D341Med (cell line): ENCODE measurements at places on chromosomes 5 and 9.

DNA sequence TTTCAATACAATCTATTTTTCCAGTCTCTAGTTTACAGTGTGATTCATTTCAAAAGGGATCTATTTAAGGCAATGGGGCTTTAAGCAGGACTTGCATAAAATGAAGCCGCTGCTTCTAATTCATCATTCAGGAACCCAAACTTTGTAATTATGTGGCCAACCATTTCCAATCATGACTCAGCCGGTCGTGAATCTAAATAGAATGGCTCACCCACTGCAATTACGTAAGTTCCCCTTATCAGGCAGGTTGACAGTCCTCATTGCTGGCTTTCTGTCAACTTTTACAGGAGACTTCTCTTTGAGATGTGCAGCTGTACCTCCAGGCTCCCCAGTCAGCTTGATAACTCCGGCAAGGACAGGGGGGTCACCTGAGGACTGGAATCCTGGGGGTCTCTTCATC lies 152.8 kb upstream of the DAP start:
- no peak for DNase-seq

DNA sequence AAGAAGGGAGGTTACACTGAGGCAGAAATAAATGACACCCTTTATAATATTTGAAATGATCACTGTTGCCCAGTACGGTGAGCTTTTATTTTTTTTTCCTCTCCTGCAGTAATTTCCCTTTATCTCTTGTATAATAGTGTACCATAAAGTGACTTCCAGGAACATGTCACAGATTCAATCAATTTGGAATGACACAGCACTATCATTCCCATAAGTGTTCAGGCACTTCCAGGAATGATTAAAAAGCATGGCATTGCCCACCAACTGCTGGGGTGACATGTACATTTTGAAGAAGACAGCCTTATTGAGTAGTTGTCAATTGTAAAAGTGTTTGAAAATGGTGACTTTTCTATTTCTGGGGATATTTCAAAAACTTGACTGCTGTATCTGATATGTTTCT lies 1700.9 kb upstream of the NUDT12 start:
- DNase-seq = no peak

GRCh38 chr9:130835441-130836298 lies 616 bp downstream of the ABL1 start:
- peak; percentile 77 for DNase-seq

DNA sequence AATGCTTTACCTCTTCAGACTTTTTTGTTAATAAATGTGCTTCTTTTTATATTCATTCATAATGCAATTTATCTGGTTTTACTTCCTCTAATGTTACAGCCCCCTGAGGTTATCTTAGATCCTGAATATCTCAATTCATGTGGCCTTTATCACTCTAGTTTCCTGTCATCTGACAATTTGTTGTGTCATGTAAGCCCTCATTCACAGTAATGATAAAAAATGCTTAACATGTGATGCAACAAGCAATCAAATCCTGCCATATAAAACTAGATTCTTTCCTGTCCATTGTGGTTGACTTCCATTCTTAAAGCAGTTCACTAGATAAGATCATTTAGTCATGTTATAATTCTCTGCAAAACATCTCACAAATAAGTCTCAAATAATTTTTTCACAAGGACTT lies 991.2 kb upstream of the ACO1 start:
- no peak for DNase-seq

DNA sequence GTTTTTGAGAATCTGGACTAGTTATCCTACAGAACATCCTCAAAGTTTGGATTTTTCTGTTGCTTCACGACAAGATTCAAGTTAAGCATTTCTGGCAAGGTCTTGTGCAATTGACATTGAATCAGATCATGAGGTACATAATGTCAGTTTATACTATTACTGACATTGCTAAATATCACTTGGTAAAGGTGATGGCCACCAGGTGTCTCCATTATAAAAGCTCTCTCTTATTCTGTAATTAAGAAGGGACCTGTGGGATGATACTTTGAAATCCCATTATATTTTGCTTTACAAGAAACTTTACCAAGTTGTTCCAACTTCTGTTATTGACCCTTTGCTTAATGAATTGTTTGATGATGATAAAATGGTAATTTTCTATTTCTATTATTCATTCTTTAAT lies 131.0 kb upstream of the ASTN2 start:
- no peak for DNase-seq

- DNase-seq = no peak
These were observed 151.5 kb downstream of the ACTL7B start for GRCh38 chr9:108704156-108704852.

- no peak for DNase-seq
These were observed 23.0 kb upstream of the PPARGC1B start for GRCh38 chr5:149707097-149707496.

DNA sequence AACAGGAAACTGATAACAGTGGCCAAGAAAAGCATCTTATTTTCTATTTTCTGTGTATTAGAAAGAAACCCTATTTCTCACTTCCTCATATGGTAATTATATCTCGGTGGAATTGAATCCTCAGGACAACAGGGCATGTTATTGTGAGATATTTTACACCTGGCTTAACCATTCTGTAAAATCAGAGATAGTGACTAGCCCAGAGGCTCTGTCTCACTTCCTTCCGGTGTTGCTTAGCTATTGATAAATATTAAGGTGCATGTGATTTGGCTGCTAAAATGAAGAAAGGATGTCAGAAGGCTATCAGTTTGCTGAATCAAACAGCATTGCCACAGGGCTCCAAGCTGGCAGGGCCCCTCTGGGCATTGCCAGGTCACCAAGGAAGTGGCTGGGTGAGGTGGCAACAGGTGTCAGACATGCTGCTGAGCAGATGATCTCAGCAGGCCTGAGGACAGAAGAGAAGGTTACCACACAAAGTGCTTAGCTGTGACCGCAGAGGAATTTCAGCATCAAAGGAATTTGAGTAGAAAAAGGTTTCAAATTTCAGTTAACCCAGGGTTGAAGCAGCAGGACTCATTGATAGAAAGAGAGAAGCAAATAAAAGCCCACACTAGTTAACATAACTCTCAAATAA lies 330.7 kb downstream of the PDE4D start:
- no peak for DNase-seq

- no peak for DNase-seq
These were observed 344.8 kb downstream of the MTRR start for GRCh38 chr5:8213701-8214240.

- DNase-seq = peak; percentile 49
These were observed 11.7 kb upstream of the OR13D1 start for GRCh38 chr9:104682642-104683041.

DNA sequence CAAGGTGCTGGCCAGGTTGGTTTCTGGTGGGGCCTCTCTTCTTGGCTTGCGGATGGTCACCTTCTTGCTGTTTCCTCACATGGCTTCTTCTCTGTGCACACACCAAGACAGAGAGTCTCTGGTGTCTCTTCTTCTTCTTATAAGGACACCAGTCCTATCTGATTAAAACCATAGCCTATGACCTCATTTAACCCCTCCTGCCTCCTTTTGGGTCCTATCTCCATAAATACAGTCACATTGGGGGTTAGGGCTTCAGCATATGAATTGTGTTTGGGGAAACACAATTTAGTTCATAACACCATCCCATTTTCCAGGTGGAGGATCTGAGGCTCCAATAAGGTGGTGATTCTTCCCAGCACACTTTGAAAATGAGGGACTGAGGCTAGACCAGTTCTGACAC lies 80.4 kb downstream of the SPRY4 start:
- no peak for DNase-seq

GRCh38 chr9:96619491-96620180 lies at the start of gene CDC14B:
Gene CDC14B, minus strand, starts transcription at chr9:96619843. Its CDS starts 465 bp downstream, at chr9:96619378.
- peak; percentile 90 for DNase-seq

DNA sequence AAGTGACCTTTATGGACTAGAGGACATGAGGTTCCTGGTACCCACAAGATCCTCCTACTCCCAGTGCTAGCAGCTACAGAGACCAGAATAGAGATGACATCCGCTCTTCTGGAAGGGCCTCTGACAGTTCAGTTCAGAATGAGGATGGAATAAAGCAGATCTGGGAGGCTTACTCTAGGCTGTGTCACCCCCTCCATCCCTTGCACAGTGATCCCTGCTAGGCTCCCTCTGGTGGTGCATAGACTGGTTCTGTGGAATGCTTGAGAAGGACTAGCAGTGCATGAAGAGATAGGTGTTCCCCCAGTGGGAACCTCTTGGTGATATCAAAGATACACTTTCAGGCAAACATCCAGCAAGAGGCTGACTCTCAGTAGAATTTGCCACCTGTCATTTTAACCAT lies 83.0 kb downstream of the NPR3 start:
- DNase-seq = no peak

DNA sequence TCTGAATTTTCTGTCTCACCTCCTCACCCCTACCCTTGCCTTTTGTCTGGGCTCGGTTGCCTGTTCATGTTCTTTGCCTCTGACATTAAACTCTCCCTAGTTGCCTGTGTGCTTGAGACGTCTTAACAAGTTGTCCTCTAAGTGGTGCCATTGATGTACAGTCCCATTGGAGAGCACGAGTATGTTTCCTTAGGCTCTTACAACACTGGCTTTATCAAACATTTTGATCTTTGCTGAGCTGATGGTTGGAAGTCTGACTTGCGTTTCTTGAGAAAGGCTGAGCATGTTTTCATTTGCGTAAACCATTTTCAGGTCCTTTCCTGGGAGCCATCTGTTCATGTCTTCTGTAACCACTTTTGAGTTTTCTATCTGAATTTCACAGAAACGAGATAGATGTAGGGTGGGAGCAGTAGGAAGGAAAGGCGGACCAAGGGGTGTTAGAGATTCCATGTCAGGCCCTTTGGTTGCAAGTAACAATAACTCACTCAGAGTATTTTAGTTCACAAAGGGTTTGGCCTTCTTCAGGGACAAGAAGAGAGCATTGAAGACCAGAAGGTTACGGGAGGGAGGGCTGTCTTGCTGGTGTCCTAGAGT lies 35.4 kb downstream of the OTULIN start:
- no peak for DNase-seq
